ENCODE measurements at places on chromosomes 12 and 14.

- no peak for DNase-seq
These were observed 465.6 kb downstream of the MED13L start for GRCh38 chr12:115811929-115812328.

DNA sequence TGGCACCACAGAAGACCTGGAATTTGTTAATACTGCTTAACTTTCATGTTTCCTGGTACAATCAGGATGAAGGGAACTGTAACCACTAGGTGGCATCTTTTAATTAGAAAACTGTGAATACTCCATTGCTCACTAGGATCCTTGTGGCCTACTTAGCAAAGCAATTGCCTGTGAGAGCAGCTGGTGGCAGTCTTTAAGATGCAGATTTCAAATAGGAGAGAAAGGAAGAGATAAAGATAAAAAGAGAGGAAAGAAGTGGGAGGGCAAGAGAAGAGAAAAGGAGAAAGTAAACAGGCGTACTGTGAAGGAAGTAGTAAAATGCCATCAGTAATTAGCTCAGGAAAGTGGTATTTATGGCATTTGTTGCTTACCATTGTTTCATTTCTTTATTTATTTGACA is 114.5 kb downstream of the RAD51B start:
- peak; percentile 85 for DNase-seq

- peak; percentile 34 for DNase-seq
These were observed 55.9 kb upstream of the SRSF5 start for GRCh38 chr14:69711065-69711464.

DNA sequence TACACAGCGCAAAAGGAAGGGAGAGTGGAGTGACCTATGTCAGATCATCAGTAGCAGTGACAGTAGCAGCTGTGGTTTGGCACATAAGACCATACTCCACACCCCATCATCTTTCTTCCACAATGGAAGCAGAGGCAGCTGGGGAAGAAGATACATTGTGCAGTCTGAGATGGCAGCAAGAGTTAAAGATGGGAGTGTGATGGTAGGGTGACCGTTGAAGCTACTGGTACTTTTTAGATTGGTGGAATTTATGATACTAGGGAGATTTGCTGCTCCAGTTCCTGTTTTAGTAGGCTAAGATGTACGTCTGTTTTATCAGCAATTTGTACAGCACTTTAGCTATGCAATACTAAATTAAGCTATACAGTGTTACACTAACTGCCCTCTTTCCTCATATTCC is 291.0 kb downstream of the FUT8 start:
- DNase-seq, result no peak

DNA sequence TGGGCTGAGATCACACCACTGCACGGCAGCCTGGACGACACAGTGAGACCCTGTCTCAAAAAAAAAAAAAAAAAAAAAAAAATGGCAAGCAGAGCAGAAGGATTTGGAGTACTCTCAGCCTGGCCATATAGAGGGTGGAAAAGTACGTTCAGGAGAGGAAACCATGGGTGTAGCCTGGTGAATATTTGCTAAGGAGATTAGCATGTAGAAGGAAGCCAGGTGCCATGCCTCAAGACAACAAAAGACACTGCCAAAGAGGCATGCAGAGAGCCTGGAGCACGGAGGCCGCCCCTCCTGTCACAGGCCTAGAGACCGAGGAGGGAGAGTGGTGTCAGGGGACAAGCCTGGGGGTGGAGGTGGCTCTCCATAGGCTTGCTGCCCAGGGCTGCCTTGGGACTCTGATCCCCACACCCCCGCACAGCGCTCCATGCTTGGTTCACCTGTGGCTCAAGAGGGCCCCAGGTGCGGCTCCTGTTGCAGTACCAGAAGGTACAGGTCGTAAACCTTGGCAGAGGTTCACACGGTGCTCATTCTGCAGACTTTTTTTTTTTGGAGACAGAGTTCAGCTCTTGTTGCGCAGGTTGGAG is 27.9 kb upstream of the DEGS2 start:
- no peak for DNase-seq

DNA sequence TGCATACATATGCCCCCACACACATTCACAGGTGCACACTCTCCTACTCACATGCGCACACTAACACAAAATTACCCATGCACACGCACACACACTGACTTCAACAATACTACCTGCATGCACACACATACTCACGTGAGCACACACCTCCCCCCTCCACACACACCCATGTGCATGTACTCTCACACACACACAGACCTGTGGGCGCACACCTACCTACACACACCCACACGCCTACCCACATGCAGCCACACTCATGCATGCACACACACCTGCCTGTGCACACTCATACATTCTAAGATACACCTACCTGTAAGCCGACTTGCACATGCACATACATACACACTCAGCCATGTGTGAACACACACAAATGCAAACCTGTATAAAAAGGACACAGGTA is 97.3 kb upstream of the GSC start:
- no peak for DNase-seq

DNA sequence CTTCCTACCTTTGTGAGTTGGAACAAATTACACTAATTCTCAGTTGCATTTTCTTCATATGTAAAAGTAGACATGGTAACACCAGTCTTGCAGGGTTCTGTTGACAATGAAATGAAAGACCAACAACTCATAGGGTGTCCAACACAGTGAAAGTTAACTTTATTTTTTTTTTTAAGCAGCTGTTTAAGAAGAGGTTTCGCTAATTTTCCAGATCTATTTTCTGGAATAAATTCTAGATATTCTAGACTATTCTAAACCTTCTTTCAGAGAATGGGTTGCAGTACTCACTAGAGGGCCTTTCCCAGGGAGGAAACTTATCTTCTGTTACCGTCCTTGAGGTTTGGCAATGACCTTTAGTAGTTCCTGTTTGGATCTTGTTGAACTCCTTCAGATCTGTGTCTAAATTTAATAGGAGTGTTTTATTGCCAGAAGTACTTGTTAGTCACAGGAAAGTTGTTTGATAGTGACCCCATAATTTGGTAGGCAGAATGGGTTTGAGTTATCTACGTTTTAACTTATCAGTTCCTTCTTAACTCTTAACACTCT is 2.8 kb upstream of the ART4 start:
- no peak for DNase-seq

DNA sequence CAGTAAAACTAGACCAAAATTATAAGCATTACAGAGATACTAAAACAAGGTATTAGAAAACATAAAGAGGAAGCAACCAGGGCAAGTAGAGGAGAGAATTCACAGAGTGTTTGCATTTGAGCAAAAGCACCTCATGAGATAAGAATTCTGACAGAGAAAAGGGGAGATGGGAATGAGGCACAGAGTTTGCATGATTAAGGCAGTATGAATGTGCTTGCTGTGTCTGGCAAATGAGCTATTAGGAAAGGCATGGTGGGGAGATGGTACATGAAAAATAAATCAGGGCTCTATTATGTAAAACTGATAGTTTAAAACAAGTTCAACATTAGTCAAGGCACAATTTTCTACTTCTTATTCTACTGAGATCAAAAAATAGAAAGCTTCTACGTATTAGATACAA is 23.1 kb downstream of the GARIN6 start:
- DNase-seq, result no peak

DNA sequence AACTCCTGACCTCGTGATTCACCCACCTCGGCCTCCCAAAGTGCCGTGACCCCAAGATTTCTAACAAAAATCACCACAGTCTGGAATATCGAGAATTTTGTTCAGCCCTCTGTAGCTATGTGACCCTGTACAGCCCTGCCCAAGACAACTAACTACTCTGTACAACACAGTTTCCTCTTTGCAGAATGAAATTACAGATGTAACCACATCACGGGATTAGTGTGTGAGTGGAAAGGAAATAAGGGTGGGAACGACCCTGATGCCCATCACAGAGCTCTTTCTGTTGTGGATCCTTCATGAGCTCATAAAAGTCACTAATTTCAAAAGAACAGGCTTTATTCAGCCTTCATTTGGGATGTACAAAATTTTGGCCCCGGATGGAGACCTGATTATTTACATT is 50.5 kb upstream of the KRR1 start:
- no peak for DNase-seq

GRCh38 chr14:24115422-24116127 is 826 bp upstream of the NRL start:
- DNase-seq, result no peak

- no peak for DNase-seq
These were observed 135.6 kb upstream of the EVL start for GRCh38 chr14:99929601-99930000.

GRCh38 chr12:39830852-39831520 is 211.4 kb upstream of the ABCD2 start:
- DNase-seq, result peak; percentile 43

DNA sequence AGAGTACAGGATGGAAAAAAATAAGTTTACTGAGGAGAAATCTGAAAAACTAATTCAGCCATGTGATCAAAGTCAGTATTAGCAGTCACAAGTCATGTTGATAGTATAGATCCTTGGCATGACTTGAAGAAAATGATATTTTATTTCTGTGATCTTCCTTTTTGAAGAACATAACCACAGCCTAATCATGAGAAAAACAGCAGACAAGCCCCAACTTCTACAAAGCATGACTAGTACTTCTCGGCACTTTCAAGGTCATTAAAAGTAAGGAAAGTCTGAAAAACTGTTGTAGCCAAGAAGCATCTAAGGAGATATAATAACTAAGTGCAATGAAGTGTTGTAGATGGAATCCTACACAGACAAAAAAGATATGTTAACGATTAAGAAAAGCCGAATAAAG is 264.1 kb upstream of the FOXG1 start:
- DNase-seq, result no peak

DNA sequence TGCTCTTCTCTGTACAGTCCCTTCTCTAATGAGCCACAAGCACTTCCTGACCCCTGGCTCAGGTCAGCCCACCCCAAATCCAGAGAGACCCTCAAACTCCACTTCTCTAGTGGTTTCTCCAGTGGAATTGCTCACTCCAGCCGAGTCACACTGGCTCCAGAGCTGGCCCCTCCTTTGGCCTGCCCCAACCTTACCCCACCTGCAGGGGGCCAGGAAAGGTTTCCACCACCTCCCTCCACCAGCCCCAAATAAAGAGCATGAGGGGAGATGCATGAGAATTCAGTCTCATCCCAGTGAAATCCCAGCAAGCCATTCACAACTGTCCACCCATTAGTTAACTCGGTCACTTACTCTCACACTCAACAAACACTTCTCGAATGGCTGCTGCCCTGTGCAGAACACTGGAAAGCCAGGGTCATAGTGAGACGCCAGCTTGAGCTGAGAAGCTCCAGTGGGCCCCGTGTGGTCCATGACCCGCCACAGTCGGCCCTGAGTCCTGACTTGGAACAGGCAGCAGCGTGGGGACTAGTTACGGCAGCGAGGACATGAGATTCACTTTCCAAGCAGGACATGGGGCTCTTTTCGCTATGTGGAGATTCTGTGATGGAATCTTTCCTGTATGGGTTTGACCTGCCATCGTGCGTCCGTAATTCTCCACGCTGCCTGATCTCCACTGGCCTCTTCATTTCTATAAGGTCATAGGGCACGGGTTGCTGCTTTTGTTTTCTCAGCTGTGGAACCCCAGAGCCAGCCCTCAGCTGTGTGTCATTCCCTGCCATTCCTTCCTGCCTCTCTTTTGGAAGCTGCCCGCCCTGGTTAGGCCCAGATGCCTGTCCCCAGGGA is 44.2 kb downstream of the SLC6A12 start:
- no peak for DNase-seq

DNA sequence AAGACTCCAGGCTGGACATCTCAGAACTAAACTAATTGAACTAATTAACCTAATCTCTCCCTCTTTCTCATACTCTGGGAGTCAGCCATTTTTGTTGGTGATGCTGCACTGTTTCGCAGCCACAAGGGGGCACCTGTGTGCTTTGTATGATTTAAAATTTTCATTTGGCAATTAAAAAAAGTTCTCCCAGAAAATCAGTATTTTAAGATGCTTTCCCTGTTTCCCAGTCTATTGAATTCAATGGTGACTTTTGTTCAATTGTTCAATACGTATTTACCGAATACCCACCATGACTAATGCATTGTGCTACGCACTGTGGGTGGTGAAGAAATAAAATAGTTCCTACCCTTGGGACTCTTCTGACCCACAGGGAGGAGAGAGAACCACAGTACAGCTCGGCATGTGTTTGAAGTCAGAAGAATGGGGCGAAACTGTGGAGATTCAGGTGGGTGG is 63.7 kb downstream of the ZNF664 start:
- DNase-seq, result peak; percentile 50

GRCh38 chr12:89765959-89766824 is 57.6 kb upstream of the ATP2B1 start:
- no peak for DNase-seq

GRCh38 chr14:91367173-91368171 is 50.1 kb downstream of the CCDC88C start:
- DNase-seq, result no peak

DNA sequence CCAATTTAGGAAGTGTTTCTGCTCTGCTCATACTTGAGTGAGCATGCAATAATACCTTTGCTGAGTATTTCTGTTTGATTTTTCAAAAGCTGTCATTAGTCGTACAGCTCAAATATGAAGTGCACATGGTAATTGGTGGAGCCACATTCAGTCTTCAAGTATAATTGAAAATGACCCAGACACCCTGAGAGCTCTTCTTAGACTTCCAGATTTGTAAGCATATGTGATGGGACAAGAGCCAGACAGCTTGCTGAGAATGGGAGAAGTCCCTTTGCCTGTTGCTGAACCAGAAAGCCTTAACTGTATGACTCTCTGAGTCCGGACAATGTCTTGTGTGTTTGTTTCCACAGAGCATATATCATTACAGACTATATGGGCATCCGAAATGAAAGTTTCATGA is 307.3 kb downstream of the TMEM117 start:
- DNase-seq, result no peak

DNA sequence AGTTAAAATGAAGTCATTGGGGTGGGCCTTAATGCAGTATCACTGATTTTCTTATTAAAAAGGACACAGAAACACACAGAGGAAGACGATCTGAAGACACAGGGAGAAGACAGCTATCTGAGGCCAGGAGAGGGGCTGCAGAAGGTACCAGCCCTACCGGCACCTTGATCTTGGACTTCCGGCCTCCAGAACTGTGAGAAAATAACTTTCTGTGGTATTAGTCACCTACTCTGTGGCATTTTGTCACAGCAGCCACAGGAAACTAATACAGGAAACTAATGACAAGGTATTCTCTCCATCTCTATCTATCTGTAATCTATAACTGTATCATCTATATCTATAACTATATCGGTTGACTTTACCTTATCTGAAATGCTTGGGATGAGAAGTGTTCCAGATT is 1149.5 kb downstream of the BCL11B start:
- DNase-seq, result no peak

GRCh38 chr14:82710267-82710841 is 1176.7 kb upstream of the SEL1L start:
- peak; percentile 48 for DNase-seq

- DNase-seq, result no peak
These were observed 34.7 kb downstream of the C12orf75 start for GRCh38 chr12:105365231-105365630.

All from AG10803 (cell line).